ENCODE measurements at places on chromosomes 13 and 19.

GRCh38 chr19:31355665-31356289, 6.5 kb upstream of the TSHZ3 start:
- no peak for DNase-seq

GRCh38 chr13:110173247-110173818, 133.6 kb downstream of the COL4A1 start:
- no peak for DNase-seq

DNA sequence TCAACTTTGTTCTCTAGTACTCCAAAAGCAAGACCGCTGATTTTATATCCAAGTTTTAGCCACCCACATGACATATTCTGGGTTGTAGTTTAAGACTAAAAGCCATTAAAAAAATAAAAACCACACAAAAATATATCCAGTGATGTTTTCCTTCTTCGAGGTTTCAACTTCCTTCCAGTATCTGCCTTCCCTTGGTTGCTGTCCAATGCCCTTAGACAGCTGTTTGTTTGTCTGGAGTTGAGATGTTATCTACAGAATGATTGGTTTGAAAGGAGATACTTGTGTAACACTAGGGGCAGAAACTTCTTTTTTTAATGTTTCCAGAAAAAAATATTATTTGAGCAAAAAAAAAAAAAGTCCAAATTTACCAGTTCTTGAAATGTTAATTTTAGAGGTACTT, 591.5 kb upstream of the PCDH9 start:
- DNase-seq = no peak

- DNase-seq = no peak
Measured at GRCh38 chr19:23817519-23817918, 58.8 kb upstream of the ZNF681 start.

DNA sequence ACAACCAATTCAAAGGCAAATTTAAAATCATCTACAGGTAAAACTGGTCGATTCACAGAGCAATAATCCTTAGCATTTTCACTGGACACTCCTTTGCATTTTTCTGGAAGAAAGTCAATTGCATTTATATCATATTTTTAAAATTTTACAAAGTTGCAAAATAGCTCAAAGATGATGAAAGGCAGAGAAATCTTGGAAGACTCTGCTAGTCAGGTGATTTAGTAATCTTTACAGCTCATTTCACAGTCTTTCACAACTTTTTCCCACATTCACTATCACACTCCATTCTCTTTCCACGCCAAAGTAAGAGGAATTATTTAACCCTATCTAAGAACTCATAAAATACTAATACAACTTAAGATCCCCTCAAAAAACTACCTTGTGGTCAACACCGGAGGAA, 1063.8 kb downstream of the EFNB2 start:
- DNase-seq = no peak

DNA sequence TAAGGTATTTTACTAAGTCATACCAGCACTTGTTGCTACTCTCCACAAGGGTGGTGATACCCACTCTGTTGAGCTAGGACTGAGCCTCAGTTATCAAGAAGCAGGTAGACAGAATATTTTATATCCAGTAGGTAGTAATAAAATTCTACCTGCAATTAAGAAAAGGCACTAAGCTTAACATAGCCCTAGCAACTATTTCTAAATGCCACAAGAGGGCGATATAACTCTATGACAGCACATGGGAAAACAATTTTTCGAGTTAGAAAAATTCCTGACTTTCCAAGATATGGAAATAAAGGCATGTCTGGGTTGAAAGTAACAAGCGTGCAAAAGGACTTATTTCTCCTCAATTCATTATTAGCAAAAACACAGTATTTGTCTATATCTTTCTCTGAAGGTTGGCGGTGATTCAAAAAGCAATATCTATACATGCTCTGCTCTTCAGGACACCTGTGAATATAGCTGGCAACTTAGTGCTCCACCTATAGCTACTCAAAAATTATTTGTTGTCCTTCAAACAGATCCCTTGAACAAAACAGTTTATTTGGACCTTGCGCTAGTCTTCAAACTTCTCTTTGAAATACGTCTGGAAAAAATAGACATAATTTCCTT, 14.7 kb downstream of the CCDC169 start:
- DNase-seq = no peak

- DNase-seq = no peak
Measured at GRCh38 chr13:37068962-37069361, 9.5 kb upstream of the SUPT20H start.

DNA sequence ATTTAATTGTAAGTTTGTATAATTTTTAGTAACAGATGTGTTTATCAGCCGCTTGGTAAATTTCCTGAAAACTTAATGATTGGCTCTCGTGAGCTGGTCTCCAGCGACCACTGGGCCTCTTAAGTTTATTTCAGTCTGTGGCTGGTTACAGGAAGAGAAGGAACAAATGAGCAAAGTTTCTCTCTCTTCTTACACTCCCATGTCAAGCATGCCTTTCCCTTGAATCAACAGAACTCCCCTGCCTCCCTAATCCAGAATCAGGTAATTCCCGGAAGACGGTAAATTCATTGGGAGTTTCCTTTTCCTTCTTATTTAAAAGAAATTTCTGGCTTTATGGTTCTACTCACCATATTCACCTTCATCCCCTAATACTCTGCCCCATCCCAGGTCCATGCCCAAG, 52.5 kb upstream of the POMP start:
- DNase-seq = no peak

DNA sequence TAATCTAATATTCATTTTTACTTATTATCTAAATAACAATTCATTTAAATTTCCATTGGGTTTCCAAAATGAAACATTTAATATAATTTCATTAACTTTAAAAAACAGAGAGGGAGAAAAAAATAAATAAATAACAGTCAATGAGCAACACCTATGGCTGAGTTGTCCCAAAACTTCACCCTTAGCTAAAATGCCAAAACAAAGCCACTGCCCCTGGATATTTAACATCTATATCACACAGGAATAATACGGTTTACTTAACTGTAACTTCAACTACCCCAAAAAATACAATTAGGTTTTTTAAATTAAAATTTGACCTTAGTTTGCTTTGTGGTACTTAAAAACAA, 541 bp downstream of the ELF1 start:
- DNase-seq = no peak

DNA sequence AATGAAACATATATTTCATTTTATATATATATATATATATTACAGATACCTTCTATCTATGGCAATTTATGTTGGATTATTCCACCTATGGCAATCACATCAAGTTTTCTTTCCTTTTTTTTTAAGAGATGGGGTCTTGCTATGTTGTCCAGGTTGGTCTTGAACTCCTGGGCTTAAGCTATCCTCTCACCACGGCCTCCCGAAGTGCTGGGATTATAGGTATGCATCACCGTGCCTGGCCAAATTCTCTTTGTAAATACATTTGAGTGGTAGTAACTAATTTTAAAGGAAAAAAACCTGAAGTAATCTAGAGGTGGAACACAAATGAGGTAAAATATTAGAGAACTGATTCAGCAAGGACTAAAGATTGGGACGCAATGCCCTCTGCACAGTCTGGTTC, 21.6 kb upstream of the BRD4 start:
- DNase-seq = no peak

DNA sequence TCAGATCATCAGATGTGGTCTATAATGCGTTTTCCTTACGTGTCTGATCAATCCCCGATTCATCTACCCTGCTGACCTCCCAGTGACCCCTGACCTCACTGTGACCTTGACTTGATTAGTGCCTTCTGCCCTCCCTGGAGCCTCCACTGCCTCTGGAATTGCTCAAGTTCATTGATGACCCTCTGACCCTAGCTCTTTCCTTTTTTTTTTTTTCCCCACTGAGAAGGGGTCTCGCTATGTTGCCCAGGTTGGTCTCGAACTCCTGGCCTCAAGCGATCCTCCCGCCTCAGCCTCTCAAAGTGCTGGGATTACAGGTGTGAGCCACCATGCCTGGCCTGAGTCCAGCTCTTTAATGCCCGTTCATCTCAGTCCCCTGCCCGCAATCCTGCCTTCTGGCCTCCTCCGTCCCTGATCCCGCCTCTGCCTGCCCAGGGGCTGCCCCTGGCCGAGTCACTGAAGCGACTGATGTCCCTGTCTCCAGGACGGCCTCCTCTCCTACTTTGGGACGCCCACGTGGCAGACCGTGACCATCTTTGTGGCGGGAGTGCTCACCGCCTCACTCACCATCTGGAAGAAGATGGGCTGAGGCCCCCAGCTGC, 4.0 kb upstream of the FTL start:
- DNase-seq = no peak

- no peak for DNase-seq
Measured at GRCh38 chr13:97347255-97347932, 86.6 kb upstream of the RAP2A start.

- no peak for DNase-seq
Measured at GRCh38 chr19:49681830-49682229, 4.8 kb downstream of the PRMT1 start.

DNA sequence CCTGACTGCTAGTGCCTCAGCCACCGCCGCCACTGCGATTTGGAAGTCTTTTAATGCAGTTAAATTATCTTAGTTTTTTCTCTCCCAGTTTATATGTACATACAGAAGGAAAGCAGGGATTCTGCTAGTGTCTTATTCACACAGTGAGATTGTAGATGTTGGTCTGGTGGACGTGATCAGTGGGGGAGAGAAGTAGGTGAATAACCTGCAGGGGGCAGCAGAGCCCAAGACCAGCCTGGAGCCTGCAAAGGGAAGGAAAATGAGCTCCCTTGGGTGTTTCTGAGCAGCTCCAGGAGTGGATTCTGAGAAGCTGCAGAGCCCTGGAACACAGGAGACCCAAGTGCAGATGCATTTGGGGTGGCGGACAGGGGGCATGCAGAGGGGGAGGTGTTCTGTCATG, 26.3 kb downstream of the ZNF844 start:
- peak; percentile 78 for DNase-seq

DNA sequence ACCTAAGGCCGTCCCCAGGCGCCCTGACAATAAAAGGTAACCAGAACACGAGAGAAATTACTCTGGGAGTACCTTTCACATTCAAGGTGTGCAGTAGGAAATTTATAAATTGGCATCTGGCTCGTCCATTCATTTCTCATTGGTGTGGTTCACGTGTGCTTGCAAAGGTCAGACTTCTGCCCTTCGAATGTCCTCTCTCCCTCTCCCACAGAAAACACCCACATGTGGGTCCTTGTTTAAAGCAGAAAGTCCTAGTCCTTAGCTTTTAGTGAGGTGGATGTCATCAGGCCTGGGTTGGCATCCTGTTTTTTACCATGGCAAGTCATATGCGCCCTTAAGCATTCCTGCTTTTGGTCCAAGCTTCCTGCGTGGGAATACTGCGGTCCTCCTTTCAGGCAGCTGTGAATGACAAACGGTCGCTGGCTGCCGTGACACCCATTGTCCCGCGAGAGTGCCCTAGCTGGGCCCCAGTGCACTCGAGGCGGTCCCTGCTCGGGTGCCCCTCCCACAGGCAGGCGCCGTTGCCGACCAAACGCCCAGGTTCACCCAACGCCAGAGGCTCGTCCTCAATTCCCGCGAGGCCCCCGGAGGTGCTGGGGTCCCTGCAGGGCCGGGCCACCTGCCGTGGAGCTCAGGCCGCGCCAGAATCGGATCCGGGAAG, at the start of gene NUDT19:
TSS of gene NUDT19 (plus strand) at position 531 of the 661 bp plus-strand sequence. CDS start 140 bp downstream, outside the sequence.
- DNase-seq = peak; percentile 83

- DNase-seq = peak; percentile 89
Measured at GRCh38 chr19:38949580-38950367, 19.0 kb downstream of the MRPS12 start.

DNA sequence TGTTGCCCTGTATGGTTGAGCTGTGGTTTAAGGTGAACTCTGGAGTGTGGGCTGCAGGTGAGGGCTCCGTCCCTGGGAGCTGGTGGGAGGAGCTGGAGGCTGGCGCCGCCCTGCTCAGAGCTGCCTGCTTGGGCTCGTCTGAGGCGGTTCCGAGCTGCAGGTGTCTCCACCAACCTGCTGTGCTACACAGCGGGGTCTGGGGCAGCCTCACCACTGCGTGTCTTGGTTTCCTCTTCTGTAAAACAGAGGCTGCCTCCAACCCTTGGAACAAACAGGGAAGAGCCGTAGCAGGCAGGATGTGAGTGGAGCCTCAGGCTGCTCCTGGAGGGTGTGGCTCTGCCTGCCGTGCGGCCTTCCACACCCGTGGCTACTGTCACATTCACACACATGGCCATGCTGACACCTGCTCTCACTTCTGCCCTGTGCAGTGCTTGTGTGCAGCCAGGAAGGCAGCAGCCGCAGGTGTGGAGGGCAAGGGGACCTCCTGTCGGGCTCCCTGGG, 21.4 kb downstream of the NAXD start:
- no peak for DNase-seq

DNA sequence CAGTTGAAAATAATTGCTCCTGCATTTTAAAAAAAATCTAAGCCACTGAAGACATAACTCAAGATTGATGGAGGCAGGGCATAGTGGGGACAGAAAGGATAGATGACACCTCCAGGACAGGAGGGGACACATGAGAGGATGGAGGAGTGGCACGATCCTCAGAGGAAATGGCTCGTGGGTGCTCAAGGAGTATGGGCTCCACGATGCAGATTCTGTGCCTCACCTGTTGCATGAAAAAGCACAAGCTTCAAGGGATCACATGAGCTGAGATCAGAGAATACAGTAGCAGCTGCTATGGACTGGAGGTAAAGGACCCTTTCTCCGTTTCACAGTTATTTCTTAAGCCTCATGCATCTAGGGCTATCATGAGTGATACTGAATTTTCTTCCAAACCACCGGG, 69.7 kb upstream of the KL start:
- DNase-seq = no peak

DNA sequence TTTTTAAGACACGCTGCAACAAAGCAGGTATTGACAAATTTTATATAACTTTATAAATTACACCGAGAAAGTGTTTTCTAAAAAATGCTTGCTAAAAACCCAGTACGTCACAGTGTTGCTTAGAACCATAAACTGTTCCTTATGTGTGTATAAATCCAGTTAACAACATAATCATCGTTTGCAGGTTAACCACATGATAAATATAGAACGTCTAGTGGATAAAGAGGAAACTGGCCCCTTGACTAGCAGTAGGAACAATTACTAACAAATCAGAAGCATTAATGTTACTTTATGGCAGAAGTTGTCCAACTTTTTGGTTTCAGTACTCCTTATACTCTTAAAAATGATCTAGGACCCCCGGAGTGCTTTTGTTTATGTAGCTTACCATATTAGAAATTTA, 1.2 kb downstream of the BRCA2 start:
- DNase-seq = no peak

- no peak for DNase-seq
Measured at GRCh38 chr13:31903111-31903815, 128.3 kb upstream of the FRY start.

DNA sequence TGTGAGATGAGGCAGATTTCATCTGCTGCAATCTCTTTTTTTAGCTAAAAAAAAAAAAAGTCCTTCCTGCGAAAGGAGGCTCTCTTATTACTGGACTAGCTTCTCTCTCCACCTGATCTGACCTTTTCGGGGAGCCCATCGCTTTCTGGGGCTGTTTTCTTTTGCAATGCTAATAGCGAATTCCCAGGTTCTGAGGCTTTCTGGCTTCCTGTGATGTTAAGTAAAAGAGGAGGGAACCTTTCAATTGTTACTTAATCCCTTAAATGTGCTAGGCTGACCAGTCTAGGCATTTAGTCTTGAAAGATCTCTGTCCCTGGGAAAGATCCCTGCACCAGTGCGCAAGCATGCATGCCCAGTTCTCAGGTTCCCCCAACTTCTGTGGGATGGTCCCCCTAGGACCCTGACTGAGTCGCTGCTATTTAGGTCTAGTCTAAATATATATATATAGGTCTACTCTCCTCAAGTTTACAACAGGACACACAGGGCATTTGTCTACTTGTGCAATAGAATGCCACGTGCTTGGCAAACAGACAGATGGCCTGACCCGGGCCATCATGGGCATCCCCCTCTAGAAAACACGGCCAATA, 224.7 kb downstream of the ZNF536 start:
- no peak for DNase-seq

GRCh38 chr19:39924952-39925351, 9.5 kb downstream of the FCGBP start:
- no peak for DNase-seq
